ENCODE measurements at places on chromosomes 3 and 15.

DNA sequence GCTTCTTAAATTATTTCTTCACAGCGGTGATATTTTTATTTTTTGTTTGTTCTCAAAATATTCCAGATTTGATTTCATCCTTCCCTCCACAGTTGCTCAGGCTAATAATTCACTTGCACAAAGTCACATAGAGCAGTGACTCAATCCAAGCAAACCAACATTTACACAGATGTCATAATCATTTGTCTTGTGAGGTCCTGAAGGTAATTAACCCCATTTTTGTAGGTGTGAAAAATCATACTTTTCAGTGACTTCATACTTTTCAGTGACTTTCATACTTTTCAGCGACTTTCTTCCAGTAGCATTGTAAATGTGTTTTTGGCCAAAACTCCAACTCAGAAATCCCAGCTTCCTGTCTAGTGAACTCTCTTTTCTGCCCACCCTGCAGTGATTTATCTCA is 32.1 kb downstream of the CD200 start:
- no peak for DNase-seq

DNA sequence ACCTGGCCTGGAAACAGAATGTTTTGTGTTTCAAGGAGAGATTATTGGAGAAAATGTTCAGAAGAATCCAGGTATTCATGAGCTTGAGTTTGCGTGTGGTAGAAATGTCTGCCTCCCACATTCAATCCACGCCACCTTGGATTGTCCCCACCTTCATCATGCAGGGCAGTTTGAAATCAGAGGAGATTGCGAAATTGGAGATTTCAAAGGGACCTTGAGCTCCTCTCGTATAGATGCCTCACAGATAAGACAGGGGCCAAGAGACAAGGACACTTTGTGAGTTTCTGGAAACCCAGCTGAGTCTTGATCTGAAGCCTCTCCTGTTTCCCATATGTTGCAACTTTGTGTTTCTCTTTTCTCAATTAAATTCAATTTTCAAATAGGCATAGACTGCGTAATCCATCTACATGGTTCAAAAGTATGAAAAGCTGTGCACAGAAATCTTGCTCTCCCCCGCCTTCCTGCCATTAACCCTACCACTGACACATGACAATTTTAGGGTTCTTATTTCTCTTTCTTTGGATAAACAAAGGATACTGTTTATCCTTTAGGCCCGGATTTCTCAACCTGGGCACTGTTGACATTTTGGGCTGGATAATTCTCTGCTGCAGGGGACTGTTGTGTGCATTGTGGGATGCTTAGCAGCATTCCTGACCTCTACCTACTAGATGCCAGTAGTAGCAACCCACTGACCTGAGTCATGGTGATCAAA is 53.8 kb downstream of the CMTM8 start:
- DNase-seq, result no peak

- DNase-seq, result no peak
Observed at GRCh38 chr15:36858423-36858822, 241.9 kb downstream of the MEIS2 start.

GRCh38 chr3:149203758-149204157 is 17.9 kb downstream of the CP start:
- no peak for DNase-seq

DNA sequence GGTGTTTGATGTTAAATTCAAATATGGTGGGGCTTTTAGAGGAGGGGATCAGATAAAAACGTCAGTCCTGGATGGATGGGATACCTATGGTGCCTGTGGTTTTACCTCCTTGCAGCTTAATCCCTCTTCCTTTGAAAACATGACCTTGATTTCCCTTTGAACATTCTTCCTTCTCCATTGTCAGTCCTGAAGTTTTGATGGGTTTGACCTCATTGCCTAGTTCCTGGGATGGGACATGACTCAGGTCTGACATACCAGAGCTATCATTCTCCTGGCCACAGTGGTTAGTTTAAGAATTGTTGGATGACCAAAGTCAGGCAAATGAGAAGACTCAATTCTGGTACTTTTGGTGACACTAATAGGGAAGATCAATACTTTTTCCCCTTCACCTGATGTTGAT is 87.2 kb downstream of the PRICKLE2 start:
- no peak for DNase-seq

DNA sequence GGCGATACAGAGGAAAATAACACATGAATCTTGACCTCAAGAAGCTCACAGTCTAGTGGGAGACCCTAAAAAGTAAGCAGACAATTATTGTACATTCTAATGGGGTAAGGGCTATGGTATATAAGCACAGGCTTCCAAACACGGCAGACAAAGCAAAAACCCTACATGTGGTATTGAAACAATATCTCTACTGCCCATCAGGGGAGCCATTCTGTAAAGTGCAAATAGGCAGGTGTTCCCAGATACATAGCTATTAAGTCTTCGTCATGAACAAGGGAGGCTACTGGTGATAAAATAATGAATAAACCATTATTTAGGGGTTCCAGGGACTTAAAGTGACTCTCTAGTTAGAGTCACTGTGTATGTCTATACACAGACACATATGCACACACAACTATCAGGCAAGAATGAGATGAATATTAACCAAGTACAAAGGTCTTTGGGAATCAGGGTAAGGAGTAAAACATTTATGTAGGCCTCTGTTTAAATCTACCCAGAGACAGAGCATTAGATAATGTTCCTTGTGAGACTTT is 38.7 kb upstream of the ASB14 start:
- no peak for DNase-seq

Data from activated T-helper 2 cell treated with anti-CD3 and anti-CD28 coated beads, Interferon-gamma antibody, Interleukin-2, Interleukin-4, amounts not matched to agents 10 μg/mL and 5 μg/mL and 100 μg/mL, durations not matched to agents 14 hours and 24 hours and 36 hours (primary cell).